BJ (cell line): ENCODE measurements at places on chromosomes 2 and 18.
A peak's percentile ranks its signal among the peaks of the same experiment; 100 is the strongest.

DNA sequence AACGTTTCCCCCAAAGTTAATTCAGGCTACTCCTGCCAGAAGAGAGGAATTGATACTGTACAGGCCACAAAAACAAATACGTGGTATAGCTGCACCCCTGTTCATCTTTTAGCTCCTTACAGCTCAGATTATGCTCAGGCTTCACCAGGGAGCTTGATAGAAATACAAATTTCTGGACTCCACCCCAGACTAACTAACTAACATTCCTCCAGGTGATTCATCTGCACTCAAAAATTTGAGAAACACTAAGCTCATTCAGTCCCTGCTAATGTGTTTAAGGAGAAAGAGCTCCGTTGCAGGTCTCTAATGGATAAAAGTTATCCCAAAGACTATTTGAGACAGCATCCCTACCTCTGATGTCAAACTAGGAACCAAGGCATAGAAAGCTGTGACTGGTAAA is 36.8 kb upstream of the UNC80 start:
- no peak for DNase-seq

- no peak for DNase-seq
Measured at GRCh38 chr2:55235724-55236538, 3.4 kb downstream of the RPS27A start.

GRCh38 chr18:64052772-64053171 is 82.9 kb downstream of the SERPINB8 start:
- no peak for DNase-seq

DNA sequence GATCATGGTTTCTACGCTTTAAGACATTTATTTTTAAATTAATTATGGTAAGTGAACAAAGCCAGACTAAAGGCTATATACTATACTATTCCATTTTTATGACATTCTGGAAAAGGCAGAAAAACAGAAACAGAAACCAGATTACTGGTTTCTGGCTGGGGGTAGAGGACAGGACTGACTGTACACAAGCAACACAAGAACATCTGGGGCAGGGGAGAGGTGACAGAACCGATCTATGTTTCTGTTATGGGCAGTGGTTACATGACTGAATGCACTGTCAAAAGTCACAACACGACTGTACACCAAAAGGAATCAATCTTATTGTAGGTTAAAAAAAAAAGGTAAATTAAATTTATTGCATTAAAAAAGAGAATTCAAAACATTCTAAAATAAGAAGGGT is 64.7 kb downstream of the PTPN2 start:
- DNase-seq: no peak

- DNase-seq: no peak
Measured at GRCh38 chr18:5709476-5710095, 165.8 kb upstream of the EPB41L3 start.

GRCh38 chr2:29620890-29621289 is 300.5 kb downstream of the ALK start:
- DNase-seq: no peak

- DNase-seq: no peak
Measured at GRCh38 chr2:42769583-42770287, 5.8 kb upstream of the OXER1 start.

DNA sequence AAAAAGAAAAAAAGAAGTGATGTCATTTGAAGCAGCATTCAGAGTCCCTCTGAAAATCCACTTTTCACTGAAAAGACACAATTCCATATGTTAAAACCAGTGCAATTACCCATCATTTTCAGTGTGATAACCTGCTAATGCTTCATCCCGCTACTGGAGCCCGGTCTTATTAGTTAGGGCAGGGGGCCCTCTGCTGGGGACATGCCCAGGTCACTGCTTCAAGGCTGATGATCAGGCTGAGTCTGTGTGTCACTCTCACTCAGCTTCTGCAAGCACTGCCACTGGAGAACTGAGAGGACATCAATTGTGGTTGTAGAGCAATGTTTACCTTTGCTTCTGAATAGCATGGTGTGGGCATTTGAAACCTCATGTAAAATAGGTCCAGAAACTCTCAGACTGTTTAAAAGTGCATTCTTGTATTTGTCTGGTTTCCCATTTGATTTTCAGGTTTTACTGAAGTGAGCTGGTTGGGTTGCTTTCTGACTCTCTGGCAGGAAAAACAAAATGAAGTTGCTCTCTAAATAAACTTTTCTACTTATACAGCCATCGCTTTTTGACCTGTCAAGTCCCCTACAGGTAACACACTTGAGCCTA is 49.2 kb upstream of the NXPH2 start:
- DNase-seq: no peak

DNA sequence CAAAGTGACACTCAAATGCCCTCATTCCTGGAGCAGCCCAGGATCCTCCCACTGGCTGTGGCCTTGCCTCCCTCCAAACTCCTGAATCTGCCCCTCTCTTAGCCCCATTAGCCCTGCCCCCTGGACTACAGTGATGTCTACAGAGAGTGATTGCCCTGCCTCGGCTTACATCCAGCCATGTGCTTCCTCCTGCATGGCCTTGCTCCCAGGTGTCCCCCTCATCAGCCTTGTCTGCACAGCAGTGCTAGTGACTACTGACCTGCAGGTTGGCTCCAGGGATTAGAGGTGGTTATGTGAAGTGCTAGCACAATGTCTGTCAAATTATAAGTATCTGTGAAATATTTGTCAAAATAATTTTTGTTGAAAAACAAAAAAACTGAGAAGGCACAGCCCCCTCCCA is 259.1 kb upstream of the MYT1L start:
- DNase-seq: no peak

GRCh38 chr2:181165199-181165868 is 184.9 kb downstream of the UBE2E3 start:
- no peak for DNase-seq

DNA sequence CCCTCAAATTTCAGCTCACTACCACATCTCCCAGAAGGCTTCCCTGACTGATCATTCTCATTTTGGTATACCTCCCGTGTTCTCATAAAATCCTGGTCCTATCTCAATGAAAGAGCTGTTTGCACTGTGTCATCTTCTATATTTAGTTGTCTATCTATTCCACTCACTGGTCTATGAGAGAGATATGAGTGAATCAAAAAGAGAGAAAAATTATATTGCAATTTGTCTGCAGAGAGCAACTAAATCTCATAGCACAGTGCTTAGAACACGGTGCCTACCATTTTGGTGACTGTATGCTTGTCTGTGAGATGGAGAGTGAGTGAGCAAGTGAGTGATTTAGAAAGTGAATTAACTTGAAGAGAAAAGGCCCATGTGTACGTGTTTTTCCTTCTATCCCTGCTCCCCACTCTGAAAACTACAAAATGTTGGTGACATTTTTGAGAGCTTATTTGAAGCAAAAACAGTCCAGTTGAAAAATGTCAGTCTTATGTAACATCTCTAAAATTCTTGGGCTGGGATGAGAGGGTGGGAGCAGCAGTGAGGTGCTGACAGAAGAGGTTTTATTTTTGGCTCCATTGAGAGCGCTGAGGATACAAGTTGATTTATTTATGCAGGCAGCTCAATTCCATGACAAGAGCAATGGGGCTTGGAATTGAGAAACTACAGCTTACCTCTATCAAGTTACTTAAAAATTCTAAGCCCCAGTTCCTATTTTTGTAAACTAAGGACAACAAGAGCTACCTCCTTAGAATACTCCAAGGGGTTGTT is 373.5 kb upstream of the CHST9 start:
- DNase-seq: no peak

DNA sequence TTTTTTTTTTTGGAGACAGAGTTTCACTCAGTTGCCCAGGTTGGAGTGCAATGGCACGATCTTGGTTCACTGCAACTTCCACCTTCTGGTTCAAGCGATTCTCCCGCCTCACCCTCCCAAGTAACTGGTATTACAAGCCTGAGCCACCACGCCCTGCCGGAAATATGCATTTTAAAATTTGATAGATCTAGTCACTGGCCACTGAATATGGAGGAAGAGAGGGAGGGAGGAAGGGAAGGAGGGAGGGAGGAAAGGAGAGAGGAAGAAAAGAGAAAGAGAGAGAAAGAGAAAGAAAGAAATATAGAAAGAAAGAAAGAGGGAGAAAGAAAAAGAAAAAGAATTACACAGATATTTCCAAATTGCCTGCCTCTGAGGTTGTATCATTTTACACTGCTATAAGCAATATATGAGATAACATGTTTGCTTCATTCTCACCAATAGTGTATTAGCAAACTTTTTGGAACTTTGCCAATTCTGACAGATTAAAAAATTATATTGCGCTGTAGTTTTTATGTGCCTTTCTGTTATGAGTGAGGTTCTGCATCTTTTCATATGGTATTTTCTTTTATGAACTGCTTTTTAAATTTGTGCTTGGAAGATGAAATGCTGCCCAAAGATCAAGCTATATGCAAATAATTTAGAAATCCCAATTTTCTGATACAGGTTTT is 161.2 kb upstream of the MAP3K20 start:
- no peak for DNase-seq

GRCh38 chr2:134668821-134669220 is 50.0 kb downstream of the TMEM163 start:
- no peak for DNase-seq

DNA sequence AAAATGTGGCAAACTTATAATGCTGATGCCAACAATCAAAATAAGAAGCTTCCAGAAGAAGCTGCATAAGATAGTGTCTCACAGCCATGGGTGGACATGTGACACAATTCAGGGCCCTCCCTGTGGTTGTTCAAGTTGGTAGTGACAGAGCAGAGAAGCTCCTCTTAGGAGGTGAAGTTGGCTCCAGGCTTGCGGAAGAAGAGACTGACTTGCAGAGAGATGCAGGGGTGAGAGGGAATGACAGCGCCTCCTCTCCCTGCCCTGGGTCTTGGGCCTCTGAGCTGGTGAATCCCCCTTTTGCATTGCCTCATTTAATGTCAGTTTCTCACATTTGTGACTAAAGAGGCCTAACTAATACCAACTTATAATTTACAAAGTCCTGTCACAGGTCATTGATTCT is 23.0 kb upstream of the RHOB start:
- no peak for DNase-seq

DNA sequence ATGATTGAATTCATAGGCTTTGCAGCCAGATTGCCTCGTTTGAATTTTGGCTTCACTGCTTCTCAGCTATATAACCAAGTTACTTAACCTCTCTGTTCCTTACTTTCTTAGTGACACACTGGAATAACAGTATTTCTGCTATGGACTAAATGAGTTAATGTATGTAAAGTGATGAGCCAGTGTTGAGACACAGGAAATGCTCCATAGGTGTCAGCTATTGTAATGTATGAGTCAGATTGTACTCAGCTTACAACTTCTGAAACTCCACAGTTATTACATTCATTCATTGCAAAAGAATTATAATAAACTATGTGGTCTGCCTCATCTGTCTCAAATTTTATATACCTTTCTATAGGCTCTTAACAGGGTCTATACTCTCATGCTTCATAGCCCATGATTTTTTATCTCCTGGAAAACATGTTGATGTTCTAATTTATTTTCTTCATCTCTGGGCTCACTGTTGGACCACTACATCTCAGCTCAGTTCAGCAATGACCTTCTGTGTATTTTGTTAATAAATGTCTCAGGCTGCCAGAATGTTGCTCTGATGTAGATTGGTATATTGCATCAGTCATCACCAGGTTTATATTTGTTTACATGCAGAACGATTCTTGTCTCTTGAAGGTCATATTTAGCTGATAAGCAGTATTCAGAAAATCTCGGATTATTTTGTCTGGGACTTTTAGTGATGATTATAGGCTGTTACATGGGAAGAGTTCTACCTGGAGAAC is 76.2 kb downstream of the MAP3K20 start:
- DNase-seq: peak; percentile 22

DNA sequence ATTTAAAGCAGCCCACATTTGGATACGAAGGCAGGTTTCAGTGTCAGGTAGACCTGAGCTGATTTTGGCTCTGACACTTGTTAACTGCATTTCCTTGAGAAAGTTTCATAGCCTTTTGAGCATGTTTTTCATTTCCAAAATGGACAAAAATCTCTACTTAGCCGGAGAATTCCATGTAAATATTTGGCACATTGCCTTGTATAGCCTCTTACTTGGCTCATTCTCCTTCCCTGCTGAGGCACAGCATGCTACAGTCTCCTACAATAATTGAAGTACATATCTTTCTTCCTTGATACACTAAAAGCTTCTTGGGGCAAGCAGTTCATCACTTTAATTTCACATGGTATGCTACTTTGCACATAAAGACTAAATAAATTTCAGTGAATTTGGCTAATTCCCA is 772.2 kb upstream of the CHAC2 start:
- no peak for DNase-seq

GRCh38 chr2:150214626-150215025 is 272.8 kb downstream of the RND3 start:
- DNase-seq: no peak

DNA sequence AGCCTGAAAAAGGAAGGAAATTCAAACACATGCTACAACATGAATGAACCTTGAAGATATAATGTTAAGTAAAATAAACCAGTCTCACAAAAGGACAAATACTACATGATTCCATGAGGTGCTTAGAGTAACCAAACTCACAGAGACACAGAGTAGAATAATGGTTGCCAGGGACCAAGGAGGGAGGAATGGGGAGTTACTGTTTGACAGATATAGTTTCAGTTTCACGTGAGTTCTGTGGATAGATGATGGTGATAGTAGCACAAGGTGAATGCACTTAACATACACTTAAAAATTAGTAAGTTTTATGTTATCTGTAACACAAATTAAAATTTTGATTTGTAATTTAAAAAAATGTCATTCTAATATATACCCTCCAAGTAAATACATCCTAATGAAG is 106.9 kb upstream of the ACVR1C start:
- no peak for DNase-seq

GRCh38 chr2:10773821-10774341 is 38.7 kb downstream of the PDIA6 start:
- DNase-seq: no peak

GRCh38 chr2:33336036-33336625 is 140.3 kb upstream of the RASGRP3 start:
- no peak for DNase-seq

DNA sequence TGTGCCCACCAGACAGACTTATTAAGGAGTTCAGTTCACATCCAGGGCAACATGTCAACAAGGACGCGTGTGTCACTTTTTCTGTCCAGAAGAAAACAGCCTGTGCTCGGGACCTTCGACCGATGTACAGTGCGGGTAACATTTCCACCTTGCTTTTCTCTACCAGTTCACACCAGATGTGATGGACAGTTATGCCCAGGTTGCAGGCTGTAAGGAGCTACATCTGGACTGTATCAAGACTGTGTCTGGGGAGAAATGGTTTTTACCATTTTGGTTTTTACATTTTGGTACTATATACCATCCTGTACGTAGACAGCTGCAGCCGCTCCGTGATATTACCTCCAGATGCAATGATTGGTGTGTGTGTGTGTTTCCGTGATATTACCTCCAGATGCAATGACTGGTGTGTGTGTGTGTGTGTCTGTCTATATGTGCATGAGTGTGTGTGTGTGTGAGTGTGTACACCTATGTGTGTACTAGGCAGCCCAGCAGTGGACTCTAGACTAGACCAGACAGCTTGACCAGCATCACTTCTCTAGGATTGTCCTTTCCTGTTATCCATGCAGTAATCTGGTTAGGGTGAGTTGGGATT is 118.0 kb downstream of the COL6A3 start:
- no peak for DNase-seq

DNA sequence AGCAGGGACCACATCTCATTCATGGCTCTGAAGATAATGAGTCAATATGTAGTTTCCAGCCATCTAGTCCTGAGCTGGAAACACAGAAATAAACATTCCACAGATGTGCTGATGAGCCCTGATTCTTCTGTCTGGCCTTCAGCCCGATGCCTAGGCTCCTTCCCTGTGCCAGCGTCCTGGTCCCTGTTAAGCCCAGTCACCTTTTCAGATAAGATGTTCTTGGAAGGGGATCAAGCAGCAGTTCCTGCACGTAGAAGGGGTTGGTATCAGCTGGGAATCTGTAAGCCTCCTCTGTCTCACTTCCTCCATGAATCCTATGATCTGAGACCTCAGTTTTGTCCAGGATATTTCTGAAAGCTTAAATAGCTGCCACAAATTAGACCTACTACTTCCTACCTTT is 149.3 kb downstream of the TTC32 start:
- DNase-seq: no peak
